ENCODE measurements at places on chromosomes 7 and 10. TPM values are rescaled to one million over a fixed set of nuclear protein-coding genes. Genes with fewer than 3 reads are reported as not detected.

UROS gene
- total RNA-seq: 56.8 TPM

TCF7L2 gene
- 1.8 TPM for total RNA-seq

PDE6C gene
- not detected for total RNA-seq

TMEM273 gene
- total RNA-seq: 9.7 TPM

Measured in epithelial cell of umbilical artery (primary cell).